ENCODE measurements at places on chromosomes 11 and 22.

DNA sequence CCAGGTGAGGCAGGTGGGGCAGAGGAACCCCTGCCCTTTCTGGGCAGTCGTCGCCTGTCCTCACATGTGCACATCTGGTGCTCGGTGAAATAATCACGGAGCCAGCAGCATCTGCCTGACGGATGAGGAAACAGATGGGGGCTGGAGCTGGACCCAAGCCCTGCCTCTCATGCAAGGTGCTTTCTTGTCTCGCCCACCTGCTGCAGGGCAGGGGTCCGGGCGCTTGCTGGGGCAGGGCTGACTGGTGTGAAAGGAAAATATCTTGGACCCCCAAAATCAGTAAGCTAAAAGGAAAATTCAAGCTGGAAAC, 3.3 kb downstream of the ALDH3B2 start:
- no peak for DNase-seq

- DNase-seq: no peak
Observed at GRCh38 chr22:17114173-17114897, 6.8 kb downstream of the TMEM121B start.

DNA sequence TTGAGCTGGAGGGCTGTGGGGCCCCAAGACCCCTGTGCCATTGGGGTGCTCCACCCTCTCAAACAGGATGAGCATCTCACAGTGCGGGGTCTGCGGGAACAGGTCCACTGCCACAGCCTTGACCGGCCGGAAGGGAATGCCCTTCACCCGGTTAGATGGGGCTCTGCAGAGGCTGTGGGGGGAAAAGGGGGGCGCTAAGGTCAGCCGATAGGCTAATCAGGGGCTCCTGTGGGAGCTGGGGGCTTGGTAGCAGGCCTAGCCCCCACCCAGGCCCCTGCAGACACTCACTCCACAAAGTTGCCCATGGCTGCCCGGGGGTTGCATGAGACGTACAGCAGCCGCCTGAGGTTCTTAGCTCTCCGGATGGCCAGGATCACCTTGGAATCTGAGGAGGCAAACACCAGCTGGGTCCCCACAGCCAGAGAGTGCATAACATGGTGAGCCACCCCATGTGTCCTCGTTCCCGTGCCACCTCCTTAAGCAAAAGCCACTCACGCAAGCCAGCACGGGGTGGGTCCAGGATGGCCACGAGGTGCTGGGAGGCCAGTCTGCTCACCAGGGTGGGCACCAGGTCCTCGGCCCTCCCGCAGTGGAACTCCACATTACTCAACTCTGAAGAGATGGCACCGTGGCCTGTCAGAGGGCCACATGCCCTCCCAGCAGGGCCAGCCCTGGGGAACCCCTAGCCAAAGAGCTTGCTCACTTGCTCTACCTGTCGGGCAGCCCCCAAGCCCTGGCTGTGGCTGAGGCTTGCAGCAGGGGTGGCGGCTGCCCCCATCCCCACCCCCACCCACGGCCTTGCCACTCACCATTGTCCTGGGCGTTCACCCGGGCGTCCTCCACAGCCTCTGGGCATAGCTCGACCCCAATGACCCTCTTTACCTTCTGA, 3.0 kb upstream of the RANBP1 start:
- no peak for DNase-seq

DNA sequence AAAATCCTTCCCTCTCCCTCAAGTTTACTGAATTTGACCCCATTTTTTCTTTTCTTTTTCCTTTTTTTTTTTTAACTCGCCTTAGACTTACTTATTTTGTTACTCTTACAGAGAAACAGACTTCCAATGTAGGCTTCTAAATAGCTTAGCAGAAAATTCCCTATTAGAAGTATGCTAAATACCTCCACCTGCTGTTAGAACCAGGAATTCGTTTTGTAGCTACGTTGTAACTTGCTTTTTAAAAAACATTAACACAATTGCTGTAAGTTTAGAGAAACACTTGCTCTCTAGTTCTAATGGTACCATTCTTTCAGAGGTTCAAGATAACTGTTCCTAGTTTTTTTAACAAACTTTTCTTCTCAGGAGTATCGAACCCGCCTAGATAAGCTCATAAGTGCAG, 324.2 kb downstream of the DCDC1 start:
- DNase-seq: no peak

- DNase-seq: no peak
Observed at GRCh38 chr11:21411104-21411503, 741.7 kb downstream of the NELL1 start.

DNA sequence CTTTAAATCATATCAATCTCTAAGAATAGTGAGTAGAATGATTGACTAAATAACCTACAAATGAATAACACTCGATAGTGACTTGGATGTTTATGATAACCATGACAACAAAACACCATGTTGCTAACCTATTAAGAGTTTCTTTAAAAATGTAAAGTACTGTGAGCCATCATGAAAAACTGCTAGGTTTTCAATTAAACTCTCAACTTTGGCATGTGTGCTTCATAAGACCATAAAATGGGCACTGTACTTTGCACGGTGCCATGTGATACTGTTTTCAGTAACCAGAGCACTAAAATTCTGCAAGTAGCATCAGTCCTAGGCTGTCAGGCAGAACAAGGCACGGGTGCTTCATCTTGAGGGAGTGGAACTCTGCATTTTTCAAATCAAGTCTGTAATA, 96.2 kb upstream of the TRIM77 start:
- no peak for DNase-seq

GRCh38 chr22:47129902-47130635, 367.6 kb downstream of the TBC1D22A start:
- no peak for DNase-seq

GRCh38 chr11:91133361-91133760, 910.5 kb upstream of the CHORDC1 start:
- DNase-seq: no peak

DNA sequence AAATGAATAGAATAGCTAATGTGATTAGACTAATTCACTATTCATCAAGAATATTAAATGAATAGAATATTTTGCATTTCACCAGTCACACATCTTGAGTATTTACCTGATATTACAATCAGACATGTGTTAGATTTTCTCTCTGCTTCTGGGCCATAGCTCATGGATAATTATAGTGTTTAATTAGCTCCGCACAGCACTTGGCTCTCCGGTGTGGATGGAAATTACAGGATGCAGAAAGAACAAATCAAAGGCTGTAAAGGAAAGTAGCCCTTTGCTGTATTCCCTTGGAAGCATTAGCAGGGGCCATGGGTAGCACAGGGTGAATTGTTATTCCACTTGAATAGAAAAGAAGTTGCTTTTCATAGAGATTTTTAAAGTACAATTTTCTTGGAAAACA, 320.3 kb upstream of the SORL1-AS1 start:
- no peak for DNase-seq

- no peak for DNase-seq
Observed at GRCh38 chr22:21665047-21665851, 563 bp upstream of the PPIL2 start.

DNA sequence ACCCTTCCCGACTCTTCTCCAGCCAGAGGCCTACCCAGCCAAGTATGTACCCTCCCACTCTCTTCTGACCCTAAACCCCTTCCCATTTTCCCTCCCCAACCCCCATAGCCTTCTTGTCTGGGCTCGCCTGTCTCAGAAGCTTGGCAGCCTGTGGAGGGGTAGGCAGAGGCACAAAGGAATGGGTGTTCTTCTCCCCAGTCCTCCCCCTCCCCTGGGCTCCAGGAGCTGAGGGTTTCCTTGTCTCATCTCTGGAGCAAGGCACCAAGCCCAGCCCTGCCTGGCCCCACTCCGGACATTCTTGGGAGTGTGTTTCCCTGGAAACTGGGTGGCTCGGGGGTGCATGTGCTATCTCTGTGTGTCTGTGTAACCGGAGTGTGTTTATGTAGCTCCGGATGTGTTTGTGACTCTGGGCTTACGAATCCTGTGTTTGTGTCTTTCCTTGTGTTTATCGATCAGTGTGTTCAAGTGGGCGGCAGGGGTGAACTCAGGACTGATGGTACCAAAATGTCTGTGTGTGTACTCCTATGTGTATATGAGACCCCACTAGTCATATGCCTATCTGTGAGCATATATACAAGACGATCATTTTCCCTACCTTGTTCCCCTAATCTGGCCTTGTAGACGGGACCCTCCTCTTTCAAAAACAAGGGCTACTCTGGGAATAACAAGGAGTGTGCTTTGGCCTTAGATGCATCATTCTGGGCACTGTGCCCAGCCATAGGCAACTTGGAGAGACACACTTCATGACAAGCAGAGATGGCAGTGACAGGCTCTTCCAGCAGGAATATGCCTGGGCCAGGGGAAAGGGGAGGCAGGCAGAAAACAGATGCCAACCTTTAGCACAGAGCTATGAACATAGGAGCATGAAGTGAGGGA, 10.9 kb downstream of the PHLDB1 start:
- DNase-seq: no peak

GRCh38 chr22:32318361-32318760, 39.3 kb upstream of the RFPL3 start:
- DNase-seq: no peak

GRCh38 chr11:118223570-118223969, 1.2 kb downstream of the JAML start:
- no peak for DNase-seq

DNA sequence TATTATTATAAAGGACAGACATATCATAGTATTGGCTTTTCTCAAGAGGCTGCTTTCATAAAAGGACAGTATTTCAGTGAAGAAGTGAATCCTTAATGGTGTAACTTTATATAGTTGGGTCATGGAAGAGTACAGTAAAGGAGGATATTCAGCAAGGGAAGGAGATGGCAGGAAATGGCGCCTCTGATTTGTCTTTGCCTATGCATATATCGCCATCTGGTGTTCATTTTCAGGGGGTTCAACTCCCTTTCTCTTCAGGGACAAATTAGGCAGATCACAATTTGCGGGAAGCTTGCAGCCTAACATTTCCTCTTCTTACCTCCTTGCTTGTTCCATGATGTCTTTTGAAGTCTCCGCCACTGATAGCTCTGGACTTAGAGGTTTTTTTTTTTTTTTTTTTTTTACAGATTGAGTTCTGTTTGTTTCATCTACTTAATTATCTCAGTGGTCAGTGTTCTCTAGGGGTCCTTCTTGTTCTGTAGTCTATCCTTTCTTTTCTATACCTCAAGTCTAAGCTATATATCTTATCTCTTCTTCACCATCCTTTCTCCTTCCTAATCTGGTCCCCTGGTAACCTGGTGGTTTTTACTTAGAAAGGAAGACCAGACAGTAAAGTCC, 21.8 kb upstream of the RRM1 start:
- peak; percentile 50 for DNase-seq

- DNase-seq: no peak
Observed at GRCh38 chr11:64762674-64763525, 3.1 kb upstream of the PYGM start.

DNA sequence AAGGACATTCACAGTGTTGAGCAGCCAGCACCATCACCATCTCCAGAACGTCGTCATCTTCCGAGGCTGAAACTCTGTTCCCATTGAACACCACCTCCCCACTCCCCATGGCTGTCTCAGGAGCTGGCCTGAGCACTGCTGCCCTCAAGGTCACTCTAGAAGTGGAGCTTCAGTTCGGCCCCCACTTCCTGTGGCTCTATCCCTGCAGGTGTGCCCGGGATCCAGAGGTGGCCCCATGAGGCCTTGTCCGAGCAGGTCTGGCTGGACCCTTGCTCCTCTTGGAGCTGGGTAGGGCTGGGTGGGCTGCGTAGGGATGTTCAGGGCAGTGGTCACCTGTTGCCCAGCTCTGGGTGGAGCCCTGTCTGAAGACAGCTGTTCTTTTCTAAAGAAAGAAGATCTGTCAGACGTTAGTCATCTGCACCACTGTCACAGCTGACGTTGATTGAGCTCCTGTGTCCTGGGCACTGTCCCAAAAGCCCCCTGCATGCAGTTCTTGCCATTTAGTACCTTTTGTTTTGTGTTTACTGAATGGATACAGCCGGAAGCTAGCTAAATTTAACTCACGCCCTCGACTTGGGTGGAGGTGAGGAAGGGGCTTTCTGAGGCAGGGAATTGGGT, 75.5 kb upstream of the CLDN5 start:
- no peak for DNase-seq

- DNase-seq: no peak
Observed at GRCh38 chr11:3632070-3632660, 9.6 kb downstream of the ART5 start.

DNA sequence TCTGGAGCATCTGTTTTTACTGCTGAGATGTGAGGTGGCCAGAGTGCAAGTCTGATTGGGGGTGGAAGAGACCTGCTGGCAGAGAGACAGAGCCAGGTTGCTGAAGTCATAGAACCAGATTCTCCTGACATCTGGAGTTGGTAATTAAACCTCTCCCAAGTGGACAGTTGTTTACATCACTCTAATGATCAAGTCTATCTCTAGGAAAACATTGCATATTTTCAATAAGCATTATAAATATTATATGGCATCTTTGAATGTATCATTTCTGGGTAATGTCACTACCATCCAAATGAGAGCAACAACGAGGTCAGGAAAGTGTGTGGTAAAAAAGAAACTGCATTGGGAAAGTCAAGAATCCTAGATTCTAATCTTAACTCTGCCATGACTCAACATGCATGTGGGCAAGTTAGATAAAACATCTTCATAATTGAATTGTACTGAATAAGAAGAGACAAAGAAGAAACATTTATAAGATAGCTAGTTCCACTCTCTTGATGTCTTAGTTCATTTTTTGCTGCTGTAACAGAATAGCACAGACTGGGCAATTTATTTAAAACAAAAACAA, 351.2 kb upstream of the API5 start:
- DNase-seq: no peak

DNA sequence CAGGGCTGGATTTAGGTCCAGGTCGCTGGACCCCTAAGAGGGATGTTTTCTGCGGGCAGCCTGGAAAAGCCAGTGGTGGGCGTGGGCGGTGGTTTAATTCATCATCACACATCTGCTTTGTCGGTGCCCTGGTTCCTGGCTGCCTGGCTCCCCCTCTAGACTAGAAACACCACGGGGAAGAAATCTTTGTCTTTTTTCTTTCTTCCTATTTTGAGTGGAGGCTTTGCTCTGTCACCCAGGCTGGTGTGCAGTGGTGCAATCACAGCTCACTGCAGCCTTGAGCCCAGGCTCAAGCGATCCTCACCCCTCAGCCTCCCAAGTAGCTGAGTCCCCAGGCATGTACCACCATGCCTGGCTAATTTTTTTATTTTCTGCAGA, 86.6 kb upstream of the LINC01488 start:
- DNase-seq: no peak

- DNase-seq: no peak
Observed at GRCh38 chr11:17907046-17907445, 105.8 kb downstream of the SERGEF start.

DNA sequence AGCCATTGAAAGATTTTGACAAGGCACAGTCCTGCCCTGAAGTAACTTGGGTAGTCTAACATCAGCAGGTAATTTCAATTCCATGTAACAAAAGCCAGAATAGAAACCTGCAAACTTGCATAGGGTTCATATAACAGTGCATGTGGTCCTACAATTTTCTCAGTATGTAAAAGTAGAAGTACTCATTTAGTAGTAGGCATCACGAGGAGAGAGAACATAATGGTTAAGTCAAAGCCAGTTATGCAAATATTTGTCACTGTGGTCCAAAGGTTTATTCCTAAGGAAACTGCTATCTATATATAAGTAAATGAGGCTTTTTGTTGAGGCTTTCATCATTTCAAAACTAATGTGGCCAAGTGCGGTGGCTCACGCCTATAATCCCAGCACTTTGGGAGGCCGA, 10.1 kb downstream of the ATP5MG start:
- no peak for DNase-seq

- DNase-seq: no peak
Observed at GRCh38 chr11:124069429-124070401, 28.6 kb upstream of the OR10G7 start.

- DNase-seq: no peak
Observed at GRCh38 chr11:68115285-68115684, 5.9 kb downstream of the CHKA start.

- no peak for DNase-seq
Observed at GRCh38 chr11:108009497-108010370, 1.0 kb downstream of the CUL5 start.
